ENCODE measurements at places on chromosomes 12 and 14.

- peak; percentile 26 for DNase-seq
These were observed 6.9 kb upstream of the SVOP start for GRCh38 chr12:109027767-109028166.

- DNase-seq, result no peak
These were observed 29.1 kb downstream of the SLC16A7 start for GRCh38 chr12:59624732-59625460.

DNA sequence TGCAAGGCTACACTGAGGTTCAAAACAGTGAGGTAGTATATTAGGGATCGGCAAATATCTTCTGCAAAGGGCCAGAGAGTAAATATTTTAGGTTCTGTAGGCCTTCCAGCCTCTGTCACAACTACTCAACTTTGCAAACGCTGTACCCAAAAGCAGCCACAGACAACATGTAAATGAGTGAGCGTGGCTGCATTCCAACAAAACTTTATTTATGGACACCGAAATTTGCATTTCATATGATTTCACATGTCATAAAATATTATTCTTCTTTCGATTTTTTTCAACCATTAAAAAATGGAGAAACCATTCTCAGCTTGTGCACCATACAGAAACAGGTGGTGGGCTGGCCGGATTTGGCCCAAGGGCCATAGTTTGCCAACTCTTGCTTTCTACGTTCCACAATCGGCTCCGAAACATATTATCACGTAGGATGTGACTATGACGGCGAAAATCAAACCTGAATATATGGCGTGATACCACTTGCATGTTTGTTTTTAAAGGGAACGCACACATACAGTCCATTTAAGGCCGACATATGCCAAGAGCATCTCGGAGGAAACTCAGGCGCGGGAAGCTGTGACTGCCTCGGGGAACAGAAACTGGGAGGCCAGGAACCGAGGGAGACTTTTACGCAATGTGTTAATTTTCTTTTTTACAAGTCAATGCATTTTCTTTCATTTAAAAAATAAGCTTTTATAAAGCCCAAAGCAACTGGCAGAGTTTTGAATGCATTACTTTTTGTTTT, 7.1 kb downstream of the NCOR2 start:
- DNase-seq, result no peak

- DNase-seq, result no peak
These were observed 32.3 kb downstream of the RPS29 start for GRCh38 chr14:49553892-49554291.

- DNase-seq, result no peak
These were observed 2.6 kb upstream of the C12orf76 start for GRCh38 chr12:110050927-110051326.

GRCh38 chr12:12636641-12637040, 25.0 kb downstream of the CREBL2 start:
- no peak for DNase-seq

DNA sequence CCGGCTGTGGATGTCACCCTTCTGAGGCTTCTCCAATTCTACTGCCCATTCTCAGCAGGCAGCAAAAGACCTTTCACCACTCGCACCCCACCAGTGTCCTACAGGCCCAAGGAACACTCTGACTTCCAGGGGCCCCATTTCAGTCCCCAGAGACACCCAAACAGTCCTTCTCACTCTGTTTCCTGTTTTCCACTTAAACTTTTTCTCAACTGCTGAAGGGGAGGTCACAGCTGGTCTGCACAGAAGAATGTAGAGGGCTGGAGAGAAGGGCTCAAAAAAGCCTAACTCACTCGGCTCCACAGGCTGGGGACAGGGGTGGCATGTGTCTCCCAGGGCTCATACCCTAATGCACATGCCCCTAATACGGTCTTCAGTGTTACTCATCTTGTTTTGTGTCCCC, 4.2 kb upstream of the DTX1 start:
- DNase-seq, result no peak

GRCh38 chr12:71069311-71069710, 88.5 kb downstream of the TSPAN8 start:
- no peak for DNase-seq

- no peak for DNase-seq
These were observed 127.2 kb downstream of the TMEM132C start for GRCh38 chr12:128394137-128394536.

DNA sequence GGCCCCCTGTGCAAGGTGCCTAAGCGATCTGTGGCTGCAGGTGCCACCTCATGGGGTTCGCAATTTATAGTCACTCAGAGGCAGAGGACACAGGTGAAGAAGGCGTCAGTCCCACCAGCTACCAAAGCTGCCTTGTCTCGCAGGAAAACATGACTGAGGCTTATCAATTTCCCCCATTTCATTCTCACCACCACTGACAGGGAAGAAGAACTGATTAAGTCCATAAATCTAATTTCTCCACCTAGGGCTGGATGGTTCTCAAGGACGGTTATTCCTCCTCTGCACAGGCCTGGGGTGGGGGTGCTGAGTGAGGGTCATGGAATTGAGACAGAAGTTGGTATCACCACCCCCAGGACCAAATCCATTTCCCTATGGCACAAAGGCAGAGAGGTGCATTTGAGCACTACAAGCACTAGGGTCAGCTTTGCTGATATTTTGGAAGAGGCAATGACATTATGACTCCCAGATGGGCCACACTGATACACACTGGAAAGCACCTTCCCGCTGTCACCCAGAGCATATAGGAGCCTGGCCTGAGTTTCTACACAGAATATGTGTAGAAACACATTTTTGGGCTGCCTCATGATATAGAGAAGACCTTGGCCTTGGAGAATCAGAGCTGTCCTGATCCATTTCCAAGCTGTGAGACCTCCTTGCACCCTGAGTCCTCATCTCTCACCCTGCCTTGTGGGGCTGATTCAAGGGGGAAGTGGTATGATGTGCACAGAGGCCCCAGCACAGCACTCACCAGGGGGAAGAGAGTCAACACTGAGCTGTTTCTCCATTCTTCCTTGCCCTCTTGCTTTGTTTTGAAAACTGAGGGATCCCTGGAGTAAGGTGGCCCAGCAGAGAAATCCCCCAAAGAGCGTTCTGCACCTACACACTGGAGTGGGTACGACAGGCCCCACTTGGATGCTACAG, 59.4 kb downstream of the PITPNM2 start:
- DNase-seq, result no peak

DNA sequence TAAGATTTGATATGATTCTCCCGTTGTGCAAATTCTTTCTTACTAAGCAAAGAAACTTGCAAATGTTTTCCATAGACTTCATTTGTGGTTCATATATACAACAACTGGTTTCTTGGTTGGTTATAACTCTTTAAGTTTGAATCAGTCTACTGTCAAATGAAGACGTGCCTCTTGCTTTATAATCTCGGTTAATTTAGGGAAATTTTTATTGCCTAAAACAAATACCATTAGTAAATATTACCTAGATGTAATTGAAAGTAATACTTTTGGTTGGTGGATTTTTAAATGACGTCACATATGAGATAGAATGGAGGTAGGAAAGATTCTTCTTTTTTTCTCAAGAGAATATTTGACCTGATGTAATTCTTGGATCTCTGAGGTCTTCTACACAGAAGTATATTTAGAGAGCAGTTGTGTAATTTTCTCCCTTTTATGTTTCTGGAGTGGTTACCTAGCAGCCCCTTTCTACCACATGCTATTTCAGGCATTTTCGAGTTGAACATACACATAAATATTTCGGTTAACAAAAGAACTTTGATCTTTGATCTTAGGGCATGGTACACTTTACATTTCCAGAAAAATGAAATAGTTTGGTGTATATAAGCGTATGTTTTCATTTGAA, 1.7 kb downstream of the ATF7IP start:
- DNase-seq, result peak; percentile 40

GRCh38 chr12:123114304-123115083, 36.4 kb downstream of the PITPNM2 start:
- DNase-seq, result no peak

GRCh38 chr12:13247596-13247995, 51.1 kb downstream of the EMP1 start:
- no peak for DNase-seq

GRCh38 chr12:56998316-56998715, 8.0 kb downstream of the ZBTB39 start:
- no peak for DNase-seq
